ENCODE measurements at places on chromosomes 16 and 17. TPM values are rescaled to one million over a fixed set of nuclear protein-coding genes. Genes with fewer than 3 reads are reported as not detected.

DNA sequence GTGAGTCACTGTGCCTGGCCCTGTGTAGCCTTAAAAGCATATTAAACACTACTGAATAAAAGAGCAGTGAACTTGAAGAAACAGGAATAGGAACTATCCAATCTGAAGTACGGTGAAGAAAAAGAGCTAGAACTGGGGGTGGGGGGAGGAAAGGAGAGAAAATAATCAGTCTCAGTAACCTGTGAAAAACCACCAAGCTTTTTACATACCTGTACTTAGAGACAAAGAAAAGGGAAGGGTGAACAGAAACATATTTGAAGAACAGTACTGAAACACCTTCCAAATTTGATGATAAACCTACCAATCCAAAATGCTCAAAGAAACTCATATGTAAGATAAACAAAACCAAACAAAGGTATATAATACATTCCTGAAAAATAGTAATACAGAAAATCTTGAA is 77.5 kb downstream of the USP32 start:
- H3K4me1 ChIP-seq = peaks cover 7% of the 10 kb centered on the region
- H3K4me3 ChIP-seq = no peak overlapping the region
- no peak for DNase-seq
- H3K36me3 ChIP-seq = peaks cover 5% of the 10 kb centered on the region
- H3K27ac ChIP-seq = peak overlapping the region; percentile 61

The NUDT21 gene
- total RNA-seq = 271 TPM

DNA sequence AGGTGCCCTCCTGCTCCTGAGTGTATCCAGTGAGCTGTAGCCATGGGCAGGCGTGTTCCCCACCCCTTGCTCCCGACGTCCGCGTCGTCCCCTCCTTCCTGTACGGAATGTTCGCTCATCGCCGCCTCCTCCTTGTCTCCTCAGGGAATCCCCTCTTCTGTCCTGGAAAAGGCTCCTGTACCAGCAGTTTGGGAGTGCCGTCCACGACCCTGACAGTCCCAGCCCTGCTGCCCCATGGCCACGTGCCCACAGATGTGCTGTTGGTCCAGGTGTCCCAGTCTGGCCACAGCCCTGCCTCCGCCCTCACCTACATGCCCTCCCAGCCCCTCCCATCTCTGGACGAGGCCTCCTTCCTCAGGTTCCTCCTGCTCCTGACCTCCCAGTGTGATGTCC is 30.2 kb downstream of the OR1D5 start:
- H3K36me3 ChIP-seq = no peaks in the 10 kb centered on the region
- H3K27ac ChIP-seq = no peak overlapping the region
- no peaks in the 10 kb centered on the region for H3K4me1 ChIP-seq
- DNase-seq = no peak

DNA sequence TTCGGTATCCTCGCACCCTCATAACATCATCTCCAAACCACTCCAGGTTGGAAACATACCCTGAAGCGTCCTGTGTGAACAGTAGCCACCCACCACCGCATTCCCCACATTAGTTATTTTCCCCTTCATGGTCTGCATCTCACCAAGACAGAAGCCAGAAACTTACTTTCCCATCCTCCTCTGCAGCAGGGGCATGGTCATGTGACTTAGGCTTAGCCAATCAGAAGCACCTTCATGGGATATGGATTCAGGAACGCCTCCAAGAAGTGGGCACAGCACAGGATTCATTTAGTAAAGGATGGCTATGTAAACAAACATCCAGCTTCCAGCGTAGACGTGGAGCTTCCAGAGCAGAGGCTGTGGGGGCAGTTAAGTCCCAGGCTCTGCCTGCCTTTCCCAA is 130.3 kb downstream of the AXIN2 start:
- H3K4me3 ChIP-seq = no peak overlapping the region
- H3K4me1 ChIP-seq = no peaks in the 10 kb centered on the region
- no peak overlapping the region for H3K27ac ChIP-seq

DNA sequence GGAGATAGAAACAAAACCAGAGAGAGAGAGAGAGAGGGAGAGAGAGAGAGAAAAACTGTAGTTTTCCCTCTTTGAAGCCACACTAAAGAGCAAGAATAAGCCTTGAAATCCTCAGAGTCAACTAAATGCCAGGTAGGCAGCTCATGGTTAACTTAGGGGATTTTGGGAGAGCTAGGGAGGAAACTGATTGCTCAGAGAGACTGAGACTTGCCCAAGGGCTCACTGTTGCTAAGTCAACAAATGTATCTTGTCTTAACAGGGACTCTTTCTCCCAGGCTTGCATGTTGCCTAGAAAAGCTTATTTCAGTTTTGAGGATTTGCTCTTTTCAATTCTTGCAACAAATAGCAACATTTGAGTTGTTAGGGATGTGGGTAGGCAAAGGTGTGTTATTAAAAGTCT is 4.5 kb upstream of the SLC5A11 start:
- no peaks in the 10 kb centered on the region for H3K36me3 ChIP-seq
- no peak overlapping the region for H3K27ac ChIP-seq
- H3K4me1 ChIP-seq = no peaks in the 10 kb centered on the region
- DNase-seq = no peak
- H3K27me3 ChIP-seq = peaks cover 4% of the 10 kb centered on the region
- no peak overlapping the region for H3K4me3 ChIP-seq

Data from activated T-helper 1 cell treated with anti-CD3 and anti-CD28 coated beads, Interleukin-12 subunit alpha, Interleukin-12 subunit beta, Interleukin-2, Interleukin-4 antibody, amounts not matched to agents 30 ng/mL and 10 ng/mL and 1 ng/mL, durations not matched to agents 14 hours and 24 hours and 36 hours (primary cell).